Muscle of arm (tissue), 14 donors: ENCODE measurements at places on chromosomes 3 and 15.
A peak's percentile ranks its signal among the peaks of the same experiment; 100 is the strongest.

DNA sequence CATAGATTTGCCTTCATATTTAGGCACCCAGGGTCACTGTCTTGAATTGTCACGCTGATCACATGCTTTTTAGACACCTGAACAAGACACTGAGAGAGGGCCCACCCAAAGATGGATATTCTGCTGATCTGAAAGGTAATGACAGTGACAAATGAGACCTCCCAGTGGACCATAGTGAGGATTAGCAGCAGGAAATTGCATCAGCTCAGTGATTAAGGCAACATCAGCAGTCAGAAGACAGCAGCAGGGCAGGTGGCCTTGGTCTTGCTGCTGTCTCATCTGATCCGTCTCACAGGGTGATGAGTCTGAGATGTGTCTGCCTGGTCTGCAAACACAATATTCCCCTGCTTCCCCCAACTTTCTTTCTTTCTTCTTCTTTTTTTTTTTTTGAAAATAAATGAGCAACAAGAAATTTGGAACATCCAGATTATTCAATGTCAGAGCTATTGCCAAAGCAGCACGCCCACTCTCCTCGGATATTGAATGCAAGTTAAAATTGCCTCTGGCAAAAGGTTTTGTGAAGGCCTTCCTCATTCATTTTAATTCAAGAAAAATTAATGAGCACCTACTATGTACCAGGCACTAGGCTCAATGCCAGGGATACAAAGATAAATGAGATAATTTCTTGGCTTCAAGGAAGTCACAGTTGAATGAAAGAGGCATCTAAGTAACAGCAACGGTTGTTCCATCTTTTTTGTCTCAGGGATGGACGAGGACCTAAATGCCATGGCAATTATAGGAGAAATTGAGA, 14.1 kb downstream of the OTOL1 start:
- DNase-seq = no peak

DNA sequence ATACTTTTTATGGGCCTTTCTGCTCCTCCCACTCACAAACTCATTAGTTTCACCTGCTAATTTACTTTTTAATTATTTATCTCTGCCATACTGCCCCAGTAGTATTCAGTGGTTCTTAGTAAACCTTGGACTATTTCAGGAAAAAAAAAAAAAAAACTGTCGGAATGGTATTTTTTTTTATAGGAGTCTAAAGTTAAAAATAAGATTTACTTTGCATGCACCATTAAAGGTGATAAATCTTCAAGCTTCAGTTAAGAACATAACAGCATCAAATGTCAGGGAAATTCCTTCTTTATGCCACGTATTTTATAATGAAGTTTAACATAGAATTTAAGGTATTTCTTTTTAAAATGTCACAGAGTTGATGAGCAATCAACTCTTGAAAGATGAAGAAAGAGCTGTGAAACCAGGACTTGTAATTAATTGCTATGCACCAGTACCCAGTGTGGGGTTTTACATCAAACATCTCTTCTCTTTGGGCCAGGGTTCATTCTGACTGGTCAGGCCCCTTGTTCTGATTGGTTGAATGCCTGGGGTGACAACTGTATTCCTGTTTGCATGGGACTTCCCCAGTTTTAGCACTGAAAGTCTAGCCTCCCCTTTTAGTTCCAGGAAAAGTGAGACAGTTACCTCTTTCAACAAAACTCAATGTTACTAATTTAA, 40.3 kb upstream of the PTPRG start:
- no peak for DNase-seq

GRCh38 chr3:145070795-145071194, 1090.2 kb downstream of the PLOD2 start:
- DNase-seq = no peak

DNA sequence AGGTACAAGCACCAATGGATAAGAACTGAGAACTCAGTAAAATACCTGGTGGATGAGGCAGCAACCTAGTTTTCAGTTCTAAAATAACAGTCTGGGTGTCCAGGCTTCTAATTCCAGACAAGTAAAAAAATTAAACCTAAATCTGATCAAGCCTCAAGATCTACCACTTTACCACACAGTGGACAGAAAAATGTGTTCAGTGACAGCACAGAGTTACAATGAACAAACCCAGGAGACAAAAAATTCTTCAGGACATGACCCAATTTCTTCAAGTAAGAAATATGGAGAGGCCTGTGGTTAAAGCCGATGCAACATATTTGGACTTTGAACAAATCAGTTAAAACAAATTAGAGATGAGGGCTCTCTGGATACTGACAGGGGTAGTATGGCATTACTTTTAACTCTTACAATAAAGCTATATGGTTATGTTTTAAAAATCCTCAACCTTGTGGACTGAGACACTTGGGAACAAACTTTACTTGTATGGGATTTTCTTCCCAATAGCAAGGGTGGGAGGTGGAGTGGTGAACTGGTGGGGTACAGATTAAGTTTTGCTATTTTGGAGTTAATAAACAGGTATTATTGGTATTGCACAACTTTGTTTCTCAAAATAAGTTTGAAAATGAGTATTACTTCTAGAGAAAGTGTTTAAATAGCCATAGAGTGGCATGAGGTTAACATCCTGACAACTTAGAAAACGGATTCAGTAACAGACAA, 14.2 kb downstream of the CCNL1 start:
- DNase-seq = no peak

DNA sequence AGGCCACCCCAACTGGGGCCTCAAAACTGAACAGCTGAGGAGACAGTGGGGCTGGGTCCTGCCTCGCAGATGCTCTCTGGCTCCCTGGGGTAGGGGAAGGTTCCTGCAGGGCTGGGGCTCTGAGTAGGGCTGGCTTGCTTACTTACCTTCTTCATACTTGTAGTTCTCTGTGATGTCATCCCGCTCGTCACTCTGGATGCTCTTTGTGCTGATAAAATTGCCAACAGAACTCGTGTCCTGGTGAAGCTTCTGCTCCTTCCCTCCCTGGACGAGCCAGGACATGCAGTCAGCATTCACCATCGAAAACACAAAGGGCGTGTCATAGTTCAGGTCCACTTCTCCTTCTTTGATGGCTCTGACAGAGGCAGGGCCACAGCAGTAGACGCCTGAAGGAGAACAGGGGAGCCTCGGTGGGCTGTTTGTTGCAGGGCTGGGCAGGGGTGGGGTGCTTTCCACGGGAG, 17.9 kb upstream of the EPB42 start:
- peak; percentile 14 for DNase-seq

DNA sequence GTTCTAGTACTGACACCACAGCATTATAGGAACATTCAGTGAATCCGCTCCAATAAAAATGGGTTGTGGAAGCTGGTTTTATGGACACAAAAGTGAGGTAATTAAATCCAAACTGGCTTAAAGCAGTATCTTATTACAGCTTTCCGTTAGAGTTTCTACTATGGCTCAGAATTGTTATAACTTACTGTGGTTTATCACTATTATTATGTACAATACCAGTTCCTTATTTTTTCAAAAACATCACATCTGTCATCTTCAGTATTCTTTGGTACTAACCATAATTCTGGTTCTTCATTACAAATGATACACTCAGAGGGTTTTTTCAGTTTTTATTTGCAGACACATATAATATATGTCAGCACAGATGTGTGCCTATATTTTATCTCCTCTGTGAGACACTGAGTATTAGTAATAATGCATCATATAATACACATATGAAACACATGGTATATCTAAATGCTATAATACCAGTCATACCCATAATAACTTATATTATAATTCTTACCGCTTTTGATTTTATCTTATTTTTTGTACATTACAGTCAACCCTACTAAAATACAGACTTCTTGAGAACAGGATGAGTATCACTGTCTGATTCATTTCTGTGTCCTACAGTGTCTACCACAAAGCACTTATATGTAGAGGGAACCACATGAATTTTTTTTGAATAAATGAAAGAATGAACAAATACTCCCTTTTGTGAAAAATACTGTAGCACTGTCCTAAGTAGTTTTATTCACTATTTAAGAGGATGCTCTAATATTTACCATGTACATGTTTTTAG, 39.0 kb downstream of the CMSS1 start:
- DNase-seq = no peak
